Stimulated activated CD4-positive, alpha-beta T cell treated with anti-CD3 and anti-CD28 coated beads, Interleukin-4, amount 100 ng/mL, for 4 hours (primary cell): ENCODE measurements at places on chromosomes 1 and 21.

DNA sequence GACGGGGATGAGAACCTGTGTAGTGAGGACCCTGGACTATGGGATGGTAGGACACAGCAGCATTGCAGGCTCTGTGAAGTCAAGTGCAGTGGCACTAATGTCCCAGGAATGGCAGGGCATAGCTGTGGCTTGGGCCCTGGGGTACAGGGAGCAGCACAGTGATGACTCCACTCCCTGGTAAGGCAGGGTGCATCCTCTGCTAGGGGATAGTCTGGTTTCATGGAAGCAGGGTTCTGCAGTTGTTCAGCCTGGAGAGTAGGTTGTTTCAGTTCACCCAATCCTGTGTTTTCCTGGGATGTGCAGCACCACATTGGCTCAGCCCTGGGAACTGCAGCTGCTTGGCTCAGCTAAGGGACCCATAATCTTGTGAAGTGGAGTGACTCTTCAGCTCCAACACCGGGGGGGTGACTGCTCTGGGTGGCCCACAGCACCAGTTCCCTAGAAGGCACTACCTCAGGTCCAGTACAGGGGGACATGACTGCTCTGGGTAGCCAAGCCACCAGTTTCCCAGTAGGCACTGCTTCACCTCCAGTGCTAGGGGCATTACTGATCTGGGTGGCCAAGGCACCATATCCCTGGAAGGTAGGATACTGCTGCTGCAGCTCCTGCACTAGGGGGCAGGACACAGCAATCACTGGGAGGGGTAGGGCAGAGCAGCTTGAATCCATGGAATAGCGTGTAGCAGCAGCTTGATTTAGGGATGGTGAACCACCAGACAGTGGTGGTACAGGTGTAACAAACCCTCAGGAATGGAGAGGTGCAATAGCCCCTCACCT lies 15.3 kb upstream of the C1orf185 start:
- DNase-seq = no peak

DNA sequence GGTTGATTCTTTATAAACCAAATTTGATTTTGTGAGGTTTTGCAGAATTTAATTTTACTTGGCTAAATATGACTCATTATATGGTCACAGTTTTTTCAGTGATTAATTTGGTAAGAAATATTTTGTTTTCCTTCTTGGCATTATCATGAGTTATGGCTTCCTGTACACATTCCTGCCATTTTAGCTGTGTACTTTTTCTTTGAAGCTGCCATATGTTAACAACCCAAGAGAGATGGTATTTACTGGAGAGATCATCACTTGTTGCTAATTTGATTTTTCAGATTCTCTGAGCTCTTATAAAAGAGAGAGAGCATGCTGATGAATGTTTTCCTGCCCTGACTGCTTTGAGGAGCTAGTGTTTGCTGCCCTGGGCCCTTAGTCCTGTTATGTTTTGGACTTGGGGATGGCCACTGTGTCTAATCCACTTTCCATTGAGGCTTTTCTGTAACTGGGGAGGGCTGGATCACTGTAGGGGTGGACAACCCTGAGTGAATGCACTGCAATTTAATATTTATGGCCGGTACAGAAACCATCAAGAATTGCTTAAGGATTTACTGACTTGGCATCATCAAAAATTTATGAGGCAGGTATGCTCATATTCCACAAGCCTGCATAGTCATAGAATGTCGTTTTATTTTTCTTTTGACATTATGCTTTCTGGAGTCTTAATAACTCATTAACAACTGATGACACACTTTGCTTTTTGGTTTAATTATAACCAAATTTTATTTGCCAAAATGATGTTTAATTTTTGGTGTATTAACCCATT lies 200.9 kb downstream of the DISC1 start:
- no peak for DNase-seq

- no peak for DNase-seq
These were observed 612.2 kb upstream of the USP24 start for GRCh38 chr1:55827350-55827749.

GRCh38 chr1:19110257-19110927 lies 99.7 kb downstream of the UBR4 start:
- DNase-seq = no peak

DNA sequence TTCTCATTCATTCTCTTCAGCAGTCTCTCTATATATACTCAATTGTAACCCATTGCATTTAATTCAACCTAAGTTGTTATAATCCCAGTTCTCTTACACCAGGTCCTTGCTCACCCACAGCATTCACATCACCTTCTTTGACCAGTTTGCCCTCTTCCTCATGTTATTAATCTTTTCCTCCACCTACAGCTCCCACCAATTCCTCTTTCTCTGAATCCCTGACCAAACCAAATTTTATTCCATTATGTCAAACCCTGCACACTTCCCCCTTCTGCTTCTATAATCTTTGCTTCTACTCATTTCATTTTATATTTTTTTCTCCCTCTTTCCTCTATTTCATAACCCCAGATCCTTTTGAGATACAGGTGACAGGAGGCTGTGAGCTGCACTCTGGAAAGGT lies 1.4 kb downstream of the CD1A start:
- no peak for DNase-seq
